ENCODE measurements at places on chromosomes 4 and X.

GRCh38 chrX:75297508-75297907 is 23.6 kb downstream of the UPRT start:
- no peak for DNase-seq

DNA sequence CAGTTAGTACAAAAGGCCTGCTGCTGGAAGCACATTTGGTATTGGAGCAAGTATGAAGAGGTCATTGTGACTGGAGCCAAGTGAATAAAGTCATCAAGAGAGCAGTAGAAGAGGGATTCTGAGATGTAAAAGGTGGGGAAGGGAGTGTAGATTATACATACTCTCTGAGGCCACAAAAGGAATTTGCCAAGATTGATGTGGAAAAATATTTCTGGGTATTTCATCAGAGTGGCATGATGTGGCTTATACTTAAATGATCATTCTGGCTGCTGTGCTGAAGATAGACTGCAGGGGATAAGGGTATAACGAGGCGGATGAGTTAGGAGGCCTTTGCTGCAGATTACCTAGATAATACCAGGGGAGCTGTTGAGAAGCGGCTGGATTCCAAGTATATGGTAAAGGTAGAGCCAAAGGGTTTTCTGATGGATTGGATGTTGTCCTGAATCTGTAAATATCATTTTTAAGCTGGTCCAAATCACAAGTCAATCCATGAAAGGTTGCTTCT is 231.8 kb upstream of the AGA start:
- no peak for DNase-seq

DNA sequence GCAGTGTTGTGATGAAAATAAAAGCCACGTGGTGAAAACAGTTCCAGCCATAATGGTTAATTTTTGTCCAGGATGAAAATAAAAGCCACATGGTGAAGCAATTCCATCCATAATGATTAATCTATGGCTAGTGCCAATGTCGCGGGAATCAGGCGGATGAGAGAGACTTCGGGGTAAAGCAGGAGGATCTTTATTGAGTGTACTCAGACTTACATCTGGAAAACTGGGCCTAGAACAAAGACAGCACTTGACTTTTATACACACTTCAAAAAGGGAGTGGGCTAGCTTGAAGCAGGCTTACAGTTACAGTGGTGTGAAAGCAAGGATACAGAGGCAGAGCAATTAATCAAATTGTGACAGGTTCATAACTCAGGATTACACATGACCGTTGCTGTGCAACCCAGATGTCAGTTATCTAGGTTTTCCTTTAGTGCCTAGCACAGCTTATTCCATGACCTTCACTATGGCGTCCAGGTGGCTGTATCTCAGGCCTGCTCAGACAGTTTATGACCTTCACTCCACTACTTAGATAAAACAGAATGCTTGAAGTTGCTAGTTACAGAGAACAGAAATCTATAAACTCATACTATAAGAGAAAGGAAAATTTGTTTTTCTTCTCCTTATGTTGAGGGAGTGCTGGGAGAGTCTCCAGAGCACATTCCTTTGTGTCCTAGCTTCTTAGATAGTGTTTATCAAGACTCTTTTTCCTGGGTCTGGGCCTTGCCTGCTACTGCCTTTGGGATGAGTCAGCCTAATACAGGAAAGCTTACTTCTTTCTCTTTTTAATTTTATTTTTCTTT is 5.9 kb upstream of the PLA2G12A start:
- no peak for DNase-seq

- DNase-seq, result no peak
Measured at GRCh38 chr4:74109116-74109869, 10.3 kb upstream of the CXCL2 start.

DNA sequence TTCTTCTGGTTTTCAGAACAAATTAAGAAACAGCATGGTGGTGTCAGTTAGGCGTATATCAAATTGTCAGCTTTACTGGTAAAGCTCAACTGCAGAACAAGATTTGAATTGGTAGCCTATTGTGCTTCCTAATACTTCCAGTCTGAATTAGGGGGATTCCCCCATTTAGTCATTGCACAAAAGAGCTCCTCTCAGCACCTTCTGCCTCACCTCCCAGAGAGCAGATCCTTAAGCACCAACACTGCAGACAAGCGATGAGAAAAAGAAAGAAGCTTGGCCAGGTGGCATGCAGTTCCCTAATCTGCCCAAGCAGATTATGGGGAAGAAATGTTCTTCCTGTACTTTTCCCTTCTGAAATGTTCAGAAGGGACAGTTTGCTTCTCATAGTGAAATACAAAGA is 9.2 kb downstream of the MAP9 start:
- no peak for DNase-seq

DNA sequence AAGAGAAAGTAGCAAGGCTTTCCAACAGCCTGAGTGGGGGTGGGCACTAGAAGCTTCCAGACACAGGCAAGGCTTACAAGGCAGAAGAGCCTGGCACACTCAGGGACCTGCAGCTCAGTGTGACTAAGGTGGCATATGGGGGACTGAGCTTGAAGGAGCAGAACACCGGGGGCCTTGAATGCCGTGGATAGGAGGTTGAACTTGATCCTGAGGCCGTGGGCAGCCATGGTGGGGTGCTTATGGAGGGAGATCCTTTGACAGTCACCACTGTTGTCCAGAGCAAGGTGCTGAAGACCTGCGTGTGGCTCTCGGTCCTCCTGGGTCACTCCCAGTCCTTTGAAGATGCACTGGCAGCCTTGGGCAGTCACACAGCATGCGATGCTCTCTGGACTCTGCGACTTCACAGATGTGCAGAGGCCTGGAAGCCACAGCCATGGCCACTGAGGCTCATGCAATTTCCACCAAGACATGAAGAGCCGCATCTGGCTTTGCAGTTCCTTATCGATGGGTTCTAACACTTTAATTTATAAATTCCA is 18.3 kb downstream of the C4orf50 start:
- DNase-seq, result no peak

DNA sequence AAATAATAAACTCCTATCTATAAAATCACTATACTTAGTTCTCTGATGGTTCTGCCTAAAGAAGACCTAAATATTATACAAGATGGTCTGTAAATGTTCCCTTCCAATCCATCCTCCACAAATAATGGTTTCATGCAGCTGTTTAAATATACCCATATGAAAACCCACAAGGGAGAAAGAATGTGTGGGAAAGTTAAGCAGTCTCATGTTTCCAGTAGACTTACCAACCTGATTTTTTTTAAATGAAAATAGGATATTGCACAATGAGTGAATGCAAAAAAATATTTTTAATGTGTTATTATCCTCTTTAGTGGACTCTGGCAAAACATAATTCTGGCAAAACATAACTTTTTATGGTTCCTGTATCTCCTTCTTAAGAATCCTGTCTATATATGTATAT is 23.3 kb downstream of the CAMK2D start:
- no peak for DNase-seq

- DNase-seq, result no peak
Measured at GRCh38 chrX:27728291-27728690, 79.5 kb upstream of the MAGEB10 start.

- DNase-seq, result no peak
Measured at GRCh38 chrX:45852884-45853283, 652.2 kb upstream of the DIPK2B start.

DNA sequence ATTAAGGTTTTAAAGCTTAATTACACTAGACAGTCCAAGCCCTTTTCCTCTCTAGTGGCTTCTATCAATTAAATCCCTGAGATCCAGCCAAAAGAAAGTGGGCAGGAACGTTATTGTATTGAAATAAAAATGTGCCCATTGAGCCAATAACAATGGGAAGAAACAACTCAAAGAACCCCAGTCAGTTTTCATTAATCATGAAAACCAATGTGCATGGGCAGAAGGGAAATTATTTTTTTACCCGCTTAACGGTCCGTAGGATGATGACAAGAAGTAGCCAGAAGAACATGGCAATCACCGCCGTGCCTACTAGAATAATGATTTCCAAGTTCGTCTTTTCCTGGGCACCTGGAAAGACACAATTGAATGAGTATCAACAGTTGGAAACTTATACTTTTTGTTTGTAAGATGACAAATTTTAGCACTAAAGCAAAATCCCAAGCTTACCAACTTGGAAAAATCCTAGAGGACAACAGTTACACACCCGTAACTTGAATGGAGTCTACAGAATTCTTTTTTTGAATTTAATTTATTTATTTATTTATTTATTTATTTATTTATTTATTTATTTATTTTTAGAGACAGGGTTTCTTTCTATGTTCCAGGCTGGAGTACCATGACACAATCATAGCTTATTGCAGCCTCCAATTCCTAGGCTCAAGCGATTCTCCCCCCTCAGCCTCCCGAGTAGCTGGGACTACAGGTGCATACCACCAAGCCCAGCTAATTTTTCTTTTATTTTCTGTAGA is 26.8 kb downstream of the KDR start:
- no peak for DNase-seq

DNA sequence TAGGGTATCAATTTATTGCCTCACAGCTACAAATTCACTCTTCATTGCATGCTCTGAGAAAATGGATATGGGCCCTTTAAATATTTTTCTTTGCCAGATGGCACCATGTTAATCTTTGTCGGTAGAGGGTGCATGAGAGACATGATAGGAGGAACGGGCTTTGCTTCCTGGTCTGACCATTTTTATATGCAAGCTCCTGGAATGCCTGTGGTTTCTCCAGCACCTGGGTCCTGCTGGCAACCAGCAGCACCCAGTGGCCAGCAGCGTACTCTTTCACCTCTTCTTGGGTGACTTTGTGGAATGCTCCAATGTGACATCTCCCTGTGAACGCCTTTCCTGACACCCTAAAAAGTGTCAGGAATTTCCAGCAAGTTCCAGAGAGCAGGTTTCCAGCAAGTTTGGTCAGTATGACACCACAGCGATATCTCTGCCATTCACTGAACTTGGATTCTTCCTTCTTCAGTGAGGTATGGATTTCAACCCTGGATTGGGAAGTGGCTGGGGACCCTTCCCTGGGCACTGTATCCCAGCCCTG is 140.3 kb upstream of the PGRMC2 start:
- DNase-seq, result peak; percentile 50

- no peak for DNase-seq
Measured at GRCh38 chrX:142999199-142999701, 26.5 kb upstream of the SPANXN4 start.

- DNase-seq, result no peak
Measured at GRCh38 chr4:53309321-53310040, 56.4 kb downstream of the SCFD2 start.

GRCh38 chr4:138487230-138487629 is 245.1 kb upstream of the SLC7A11 start:
- DNase-seq, result no peak

DNA sequence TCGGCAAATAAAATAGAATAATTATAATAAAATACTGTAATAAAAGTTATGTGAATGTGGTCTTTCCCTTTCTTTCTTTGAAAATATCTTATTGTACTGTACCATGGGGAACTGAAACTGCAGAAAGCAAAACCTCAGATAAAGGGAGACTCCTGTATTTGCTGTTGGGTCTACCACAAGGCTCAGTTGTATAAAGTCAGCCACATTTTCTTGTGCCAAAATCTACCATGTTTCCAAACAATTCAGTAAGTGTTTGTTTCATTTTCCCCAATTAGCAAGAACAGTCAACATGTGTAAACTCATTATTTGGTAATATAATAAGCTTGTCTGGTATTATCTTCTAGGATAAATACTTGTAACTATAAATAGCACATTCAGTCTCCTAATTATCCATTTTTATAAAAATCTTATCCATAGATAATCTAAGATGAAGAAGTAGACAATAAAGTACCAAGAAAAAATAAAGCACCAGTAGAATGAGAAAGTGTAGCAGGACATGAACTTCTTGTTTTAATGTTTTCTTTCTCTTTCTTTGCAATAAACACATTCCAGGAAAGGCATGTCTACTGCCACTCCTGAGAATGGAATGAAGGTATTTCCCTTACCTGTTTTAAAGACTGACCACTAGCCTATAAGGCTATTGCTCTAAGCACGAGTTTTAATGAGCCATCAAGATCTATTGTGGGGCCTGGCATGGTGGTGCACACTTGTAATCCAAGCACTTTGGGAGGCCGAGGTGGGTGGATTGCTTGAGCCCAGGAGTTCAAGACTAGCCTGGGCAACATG is 15.0 kb upstream of the OTUD4 start:
- no peak for DNase-seq

DNA sequence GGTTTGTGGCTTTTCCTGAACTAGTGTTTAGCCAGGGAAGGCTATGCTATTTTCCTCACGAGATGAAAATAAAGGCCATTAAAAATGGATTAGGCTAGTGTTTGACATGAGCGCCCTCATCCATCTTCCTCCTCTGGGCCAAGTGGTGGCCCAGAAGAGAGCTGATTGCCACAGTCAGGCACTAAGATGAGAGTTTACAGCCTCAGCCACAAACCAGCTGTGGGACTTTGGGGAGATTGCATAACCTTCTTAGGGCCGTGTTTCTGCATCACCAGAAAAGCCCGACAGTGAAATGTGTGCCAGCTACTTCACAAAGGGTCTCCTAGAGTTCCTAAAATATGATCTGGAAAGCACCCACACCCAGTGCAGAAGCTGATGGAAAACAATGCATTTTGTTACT is 42.3 kb upstream of the LNX1 start:
- DNase-seq, result no peak

DNA sequence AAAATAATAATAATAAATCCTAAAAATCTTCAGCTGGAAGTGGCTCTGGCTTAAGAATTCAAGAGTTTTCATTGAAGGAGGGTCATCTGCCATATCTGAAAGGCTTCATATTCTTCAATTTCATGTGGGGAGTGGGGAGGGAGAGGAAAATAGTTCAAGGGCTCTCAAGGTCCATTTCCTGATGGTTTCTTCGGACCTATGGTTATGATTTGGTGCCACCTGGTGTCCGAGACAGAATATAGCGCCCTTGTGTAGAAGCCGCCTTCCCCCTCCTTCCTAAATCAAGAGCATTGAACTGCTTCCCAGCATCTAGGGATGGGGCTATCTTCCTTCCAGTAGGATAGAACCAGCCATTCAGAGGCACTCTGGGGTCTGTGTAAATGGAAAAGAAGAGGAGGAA is 34.3 kb downstream of the NLGN3 start:
- DNase-seq, result peak; percentile 60

All from ureter (tissue), 1 donor.